Left colon (tissue), 2 donors: ENCODE measurements at places on chromosomes 16 and 17. TPM values are rescaled to one million over a fixed set of nuclear protein-coding genes. Genes with fewer than 3 reads are reported as not detected.

Gene KRTAP9-4
- not detected for total RNA-seq

Gene VKORC1
- 40.5 TPM for total RNA-seq

Gene MARF1
- 85.9 TPM for total RNA-seq

Gene ADAD2
- 0.14 TPM for total RNA-seq

Gene KRTAP9-8
- total RNA-seq: not detected

Gene MYO15A
- 0.75 TPM for total RNA-seq

Gene CCL8
- not detected for total RNA-seq

Gene TSNAXIP1
- total RNA-seq: 0.12 TPM

Gene C17orf113
- total RNA-seq: 2.5 TPM

Gene CLEC18A
- 1.0 TPM for total RNA-seq

GRCh38 chr16:53726625-53727024, 22.7 kb downstream of the FTO start:
- no peak for DNase-seq

GRCh38 chr16:19935694-19936093, 51.0 kb upstream of the GPRC5B start:
- DNase-seq: no peak

- no peak for DNase-seq
Observed at GRCh38 chr16:90018652-90019542, at the start of gene DBNDD1. Gene DBNDD1, minus strand, starts transcription at chr16:90019456. Its CDS starts 115 bp downstream, at chr16:90019341.

DNA sequence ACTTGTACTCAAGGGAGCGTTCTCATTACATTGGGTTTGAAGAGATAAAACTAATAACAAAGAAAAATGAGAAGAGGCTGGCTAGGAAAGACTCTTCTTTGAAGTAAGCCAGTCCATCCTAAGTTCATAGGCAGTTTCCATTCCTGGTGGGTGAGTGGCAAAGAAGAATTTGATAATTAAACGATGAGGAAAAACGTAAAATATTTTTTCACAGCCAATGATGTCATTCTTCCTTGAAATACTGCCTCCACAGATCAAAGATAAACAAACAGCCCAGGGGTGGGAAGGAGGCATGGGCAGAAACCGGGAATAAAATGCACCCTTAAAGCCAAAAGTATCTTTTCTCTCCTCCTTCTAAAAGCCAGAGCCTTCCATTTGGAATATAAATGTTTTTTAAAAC, 346.6 kb downstream of the PMP22 start:
- no peak for DNase-seq

- no peak for DNase-seq
Observed at GRCh38 chr17:7497228-7497627, 13.1 kb downstream of the POLR2A start.

DNA sequence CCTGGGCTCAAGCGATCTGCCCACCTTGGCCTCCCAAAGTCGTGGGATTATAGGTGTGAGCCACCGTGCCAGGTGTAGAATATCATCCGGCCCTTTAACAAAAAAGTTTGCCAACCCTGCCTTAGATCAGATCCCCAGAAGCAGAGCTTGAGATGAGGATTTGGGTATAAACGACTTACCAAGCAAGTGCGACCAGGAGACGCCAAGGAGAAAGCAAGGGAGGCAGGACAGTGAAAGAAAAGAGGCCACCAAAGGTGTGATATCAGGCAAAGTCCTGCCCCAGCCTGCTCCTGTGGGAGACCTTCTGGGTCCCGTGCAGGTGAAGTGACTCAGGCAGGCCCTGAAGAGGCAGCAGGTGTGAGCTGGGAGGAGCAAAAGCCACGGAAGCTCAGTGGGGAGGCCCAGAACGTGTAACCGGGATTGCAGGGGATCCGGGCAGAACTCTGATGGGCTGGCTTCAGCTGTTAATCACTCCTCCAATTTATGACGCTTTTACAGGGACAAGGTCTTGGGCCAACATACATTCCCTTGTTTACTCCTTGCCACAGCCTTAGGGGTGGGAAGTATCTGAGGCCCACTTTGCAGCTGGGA, 14.1 kb upstream of the CALB2 start:
- no peak for DNase-seq

DNA sequence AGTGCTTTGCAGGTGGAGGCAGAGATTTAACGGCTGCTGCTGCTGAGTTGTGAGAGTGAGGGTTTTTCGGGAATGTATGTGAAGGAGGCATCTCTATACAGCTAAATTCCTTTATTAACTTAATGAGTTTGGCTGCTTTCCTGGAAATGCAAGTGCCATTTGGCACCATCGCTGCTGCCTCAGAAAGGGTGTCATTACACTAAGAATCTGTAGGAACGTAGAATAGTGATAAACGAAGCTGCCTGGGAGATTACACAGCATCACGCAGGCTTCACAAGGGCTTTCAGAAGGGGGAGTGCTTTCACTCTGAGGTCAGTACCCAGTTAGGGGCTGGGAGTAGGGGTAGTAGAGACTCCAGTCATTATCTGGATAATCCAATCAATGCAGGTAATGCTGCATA, 14.1 kb upstream of the NLRP1 start:
- DNase-seq: no peak

- DNase-seq: no peak
Observed at GRCh38 chr16:87538594-87538993, 45.8 kb upstream of the ZCCHC14 start.

DNA sequence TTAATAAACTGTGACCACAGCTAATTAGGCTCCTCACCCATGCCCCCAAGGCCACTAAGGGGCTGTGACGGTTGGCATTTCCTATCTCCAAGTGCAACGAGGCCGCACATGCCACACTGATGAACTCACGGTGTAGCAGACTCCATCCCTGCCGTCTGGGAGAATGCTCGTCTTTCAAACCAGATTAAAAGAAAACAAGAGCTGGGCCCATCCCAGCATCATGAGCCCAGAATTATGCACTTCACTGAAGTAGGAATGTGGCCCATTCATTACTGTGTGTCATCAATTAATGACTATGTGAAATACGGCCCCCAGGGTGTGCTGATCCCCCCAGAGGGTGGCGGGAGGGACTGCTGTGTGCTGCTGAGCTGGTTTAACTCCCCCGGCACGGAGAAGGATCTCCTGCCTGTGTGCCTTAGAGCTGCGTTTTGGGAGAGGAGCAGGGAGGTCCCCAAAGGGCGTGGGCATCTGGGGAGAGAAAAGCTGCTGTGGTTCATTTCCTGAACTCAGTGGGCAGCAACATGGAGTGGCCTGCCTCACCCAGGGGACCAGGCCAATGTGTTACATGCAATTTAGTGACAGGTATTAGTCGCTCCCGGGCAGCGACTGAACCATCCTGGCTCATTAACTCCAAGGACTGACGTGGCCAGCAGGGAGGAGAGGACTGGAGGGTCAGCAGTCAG, 194.5 kb downstream of the FOXL1 start:
- no peak for DNase-seq

GRCh38 chr17:14061666-14062560, 7.4 kb upstream of the COX10 start:
- DNase-seq: no peak

DNA sequence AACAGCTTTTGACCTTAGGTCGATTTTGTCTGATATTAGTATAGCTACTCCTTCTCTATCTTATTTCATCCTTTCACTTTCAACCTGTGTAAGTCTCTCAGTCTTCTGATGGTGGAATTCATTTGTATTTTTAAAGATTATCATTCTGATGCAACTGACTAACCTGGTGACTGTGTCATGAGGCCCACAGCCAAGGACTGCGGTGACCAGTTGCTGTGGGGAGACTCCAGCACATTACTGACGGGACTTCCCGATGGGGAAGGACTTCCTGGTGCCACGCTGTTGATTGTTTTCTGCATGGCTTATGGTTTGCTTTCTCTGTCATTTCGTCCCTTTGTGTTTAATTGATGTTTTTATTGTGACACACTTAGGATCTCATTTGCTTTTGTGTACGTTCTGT, 34.2 kb downstream of the RMI2 start:
- no peak for DNase-seq

DNA sequence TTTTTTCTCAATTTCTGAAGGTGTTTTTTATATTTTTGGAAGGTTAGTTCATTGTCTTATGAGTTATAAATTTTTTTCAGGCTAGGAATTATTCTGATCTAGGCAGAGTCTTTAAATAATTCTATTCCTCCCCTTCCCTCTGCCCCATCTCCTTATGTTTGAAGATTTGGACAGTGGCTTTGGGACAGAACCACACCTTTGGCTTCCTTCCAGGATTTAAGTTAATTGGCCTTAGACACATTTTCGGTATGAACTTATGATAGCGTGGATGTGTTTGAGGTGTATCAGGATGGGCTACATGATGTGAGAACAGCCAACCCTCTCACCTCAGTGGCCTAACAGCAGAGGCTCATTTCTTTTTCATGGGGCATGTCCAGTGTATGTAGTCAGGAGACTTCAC, 24.3 kb downstream of the EPN2 start:
- no peak for DNase-seq

DNA sequence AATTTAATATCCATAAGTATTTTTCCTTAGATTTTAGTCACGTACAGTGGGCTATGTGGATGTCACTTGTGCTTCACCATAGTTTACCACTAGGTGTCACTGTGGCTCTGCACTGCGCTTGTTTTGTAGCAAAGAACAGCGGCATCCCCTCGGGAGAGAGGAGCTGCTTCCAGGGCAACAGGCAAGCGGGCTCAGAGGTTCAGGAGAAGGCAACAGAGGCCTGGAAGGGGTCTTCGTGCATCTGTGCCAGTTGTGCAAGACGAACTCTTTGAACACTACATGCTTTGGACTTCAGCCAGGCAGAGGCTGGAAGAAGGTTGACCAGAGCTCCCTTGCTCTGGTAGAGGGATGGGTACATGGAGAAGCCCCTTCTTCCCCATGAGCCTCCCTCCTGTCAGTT, 20.6 kb downstream of the CYB561 start:
- DNase-seq: peak; percentile 73

- no peak for DNase-seq
Observed at GRCh38 chr17:51666971-51667705, 406.8 kb downstream of the UTP18 start.

GRCh38 chr17:40168262-40168832, 8.9 kb upstream of the RAPGEFL1 start:
- DNase-seq: no peak

GRCh38 chr17:76948726-76949342, 80.6 kb downstream of the MGAT5B start:
- no peak for DNase-seq

- no peak for DNase-seq
Observed at GRCh38 chr16:10408824-10409381, 23.0 kb downstream of the ATF7IP2 start.

GRCh38 chr16:87976665-87977064, 25.4 kb downstream of the BANP start:
- DNase-seq: no peak
